ENCODE measurements at places on chromosomes 1 and 21.

DNA sequence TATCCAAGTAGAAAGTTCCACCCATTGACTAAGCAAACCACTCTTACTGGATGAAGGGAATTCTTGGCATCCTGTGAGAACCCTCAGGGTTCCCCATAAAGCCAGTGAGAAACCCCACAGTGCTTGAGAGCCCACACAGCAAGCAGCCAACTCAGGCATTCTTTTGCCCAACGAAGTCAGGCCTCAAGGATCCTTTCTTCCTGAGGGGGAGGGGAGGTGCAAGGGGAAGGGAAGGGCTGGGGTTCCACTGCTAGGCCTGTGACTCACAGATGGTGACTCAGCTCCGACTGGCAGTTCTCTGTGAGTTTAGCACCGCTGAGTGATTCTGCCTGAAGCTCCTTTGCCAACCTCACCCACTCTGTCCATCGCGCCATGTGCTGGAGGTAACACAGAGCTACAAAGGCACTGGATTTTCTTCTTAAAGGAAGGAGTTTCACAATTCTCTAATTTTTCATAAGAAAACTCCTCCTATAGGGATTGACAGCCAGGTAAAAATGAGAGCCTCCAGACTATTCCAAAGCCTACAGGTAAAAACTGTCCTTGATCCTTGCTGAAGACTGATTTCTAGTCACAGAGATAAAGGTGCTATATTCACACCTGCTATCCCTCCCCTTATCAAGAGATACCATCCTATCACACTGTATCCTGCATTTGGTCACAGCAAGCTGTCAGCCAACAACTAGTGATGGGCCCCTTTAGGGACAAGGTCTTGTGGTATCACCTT lies 4.8 kb downstream of the ENO1 start:
- no peak for DNase-seq

DNA sequence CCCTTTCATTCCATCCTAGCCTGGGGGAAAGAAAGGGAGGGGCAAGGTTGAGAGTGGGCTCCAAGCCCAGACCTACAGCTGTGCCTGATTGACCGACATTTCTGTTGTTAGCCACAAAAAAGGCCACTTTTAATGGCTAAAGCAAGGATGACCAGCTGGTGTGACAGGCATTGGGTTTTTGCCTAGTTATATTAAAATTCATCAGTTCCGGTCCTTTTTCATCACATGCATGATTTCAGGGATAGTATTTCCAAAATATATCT lies 192.3 kb downstream of the ZNF326 start:
- DNase-seq: no peak

- no peak for DNase-seq
These were observed 158.8 kb downstream of the C1orf21 start for GRCh38 chr1:184545601-184546000.

DNA sequence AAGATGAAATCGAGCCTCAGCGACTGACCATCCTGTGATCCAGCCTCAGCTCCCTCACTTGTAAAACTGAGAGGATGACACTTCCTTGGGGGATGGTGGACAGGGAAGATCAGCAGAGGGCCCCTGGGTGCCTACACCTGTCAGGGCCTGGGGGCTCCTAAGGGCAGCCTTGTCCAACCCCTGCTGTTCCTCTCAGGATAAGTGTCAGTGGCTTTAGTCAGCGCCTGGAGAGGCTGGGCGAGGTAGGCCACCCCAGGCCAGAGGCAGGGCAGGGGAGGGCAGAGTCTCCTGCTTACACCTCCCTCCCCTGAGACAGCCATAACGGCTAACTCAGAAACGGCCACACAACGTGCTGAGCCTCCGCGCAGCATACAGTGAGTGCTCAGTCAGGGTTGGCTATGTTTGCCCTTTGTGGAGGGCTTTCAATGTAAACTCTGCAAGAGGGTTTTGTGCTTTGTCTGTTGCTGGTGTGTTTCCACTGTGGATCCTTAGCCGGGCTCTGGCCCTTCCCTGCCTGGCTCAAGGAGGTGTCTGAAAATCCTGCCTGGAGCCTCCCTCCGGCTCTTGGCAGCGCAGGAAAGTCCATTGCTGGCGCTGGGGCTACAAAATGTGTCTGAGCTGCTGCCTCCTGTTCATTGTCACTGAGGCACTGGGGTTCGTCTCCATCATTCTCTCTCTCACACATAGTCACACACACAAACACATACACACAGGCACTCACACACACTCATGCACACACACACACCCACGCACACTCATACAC lies 588.4 kb downstream of the PTPRU start:
- no peak for DNase-seq

DNA sequence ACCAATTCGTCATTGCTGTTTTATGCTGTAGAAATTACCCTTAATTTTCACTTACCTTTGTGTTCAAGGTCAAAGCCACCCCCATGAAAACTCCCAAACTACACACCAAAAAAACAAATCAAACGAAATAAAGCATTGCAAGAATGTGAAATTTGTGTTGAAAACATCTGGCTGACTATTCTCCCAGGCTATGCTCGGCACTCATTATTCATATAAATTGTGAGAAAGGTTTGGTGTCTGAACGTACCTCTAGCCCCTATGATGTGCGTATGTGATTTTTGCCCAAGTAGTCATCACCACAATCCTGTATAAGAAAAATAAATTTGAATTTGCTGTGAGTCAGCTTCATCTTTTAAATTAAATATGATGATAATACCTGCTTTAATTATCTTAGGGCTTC lies 34.9 kb downstream of the ADAMTS1 start:
- no peak for DNase-seq

GRCh38 chr1:245183429-245183828 lies 28.6 kb downstream of the KIF26B start:
- no peak for DNase-seq

- no peak for DNase-seq
These were observed 7.2 kb downstream of the ARF1 start for GRCh38 chr1:228089519-228090380.

DNA sequence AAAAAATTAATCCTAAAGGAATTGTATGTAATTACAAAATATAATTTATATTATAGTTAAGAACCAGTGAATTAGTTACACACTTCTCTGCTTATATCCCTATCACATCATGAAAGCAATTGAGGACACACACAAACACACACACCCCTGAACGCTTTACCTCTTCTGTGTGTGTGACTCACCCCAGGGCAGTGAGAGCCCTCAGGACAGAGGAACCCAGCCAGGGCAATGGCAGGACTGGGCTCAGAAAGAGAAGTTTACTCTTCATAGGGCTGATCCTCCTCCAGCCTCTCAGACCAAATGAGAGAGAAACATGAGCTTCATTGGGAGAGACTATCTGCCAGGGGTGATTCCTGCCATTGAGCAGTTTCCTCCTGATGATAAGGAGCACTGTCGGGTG lies 38.1 kb downstream of the SLC44A3 start:
- no peak for DNase-seq
